ENCODE measurements at places on chromosomes 4 and X. TPM values are rescaled to one million over a fixed set of nuclear protein-coding genes. Genes with fewer than 3 reads are reported as not detected.

TCEAL1 gene
- total RNA-seq = 10.3 TPM

PPP4R3C gene
- not detected for total RNA-seq

SATL1 gene
- not detected for total RNA-seq

RAB39B gene
- 0.59 TPM for total RNA-seq

FOXR2 gene
- not detected for total RNA-seq

PAGE1 gene
- total RNA-seq = not detected

CUL4B gene
- 40.6 TPM for total RNA-seq
